ENCODE measurements at places on chromosomes 5 and 9. TPM values are rescaled to one million over a fixed set of nuclear protein-coding genes. Genes with fewer than 3 reads are reported as not detected.

Gene WNK2
- total RNA-seq: 23.4 TPM

Gene EEIG1
- 47.1 TPM for total RNA-seq

Gene FOXD4L6
- total RNA-seq: not detected

Gene PCDHA13
- not detected for total RNA-seq

Gene CLTB
- total RNA-seq: 78.9 TPM

Gene NPR3
- 0.23 TPM for total RNA-seq

Gene ST6GALNAC6
- total RNA-seq: 25.1 TPM

Gene ANKH
- total RNA-seq: 4.7 TPM

Gene ITGA2
- total RNA-seq: 19.3 TPM

Gene TMEM252
- not detected for total RNA-seq

Gene DBH
- total RNA-seq: not detected

Gene SLCO6A1
- total RNA-seq: not detected

Gene SOHLH1
- 44.9 TPM for total RNA-seq

Gene CORO2A
- total RNA-seq: 18.9 TPM

Gene PCDHGA8
- total RNA-seq: 0.18 TPM

Gene NTNG2
- total RNA-seq: not detected

Gene WNT8A
- not detected for total RNA-seq

Gene CREB3
- total RNA-seq: 50.4 TPM

Gene ANKRD31
- total RNA-seq: 0.66 TPM

All from Caco-2 (cell line).